Suprapubic skin (tissue), 4 donors: ENCODE measurements at places on chromosomes 1 and 21.

DNA sequence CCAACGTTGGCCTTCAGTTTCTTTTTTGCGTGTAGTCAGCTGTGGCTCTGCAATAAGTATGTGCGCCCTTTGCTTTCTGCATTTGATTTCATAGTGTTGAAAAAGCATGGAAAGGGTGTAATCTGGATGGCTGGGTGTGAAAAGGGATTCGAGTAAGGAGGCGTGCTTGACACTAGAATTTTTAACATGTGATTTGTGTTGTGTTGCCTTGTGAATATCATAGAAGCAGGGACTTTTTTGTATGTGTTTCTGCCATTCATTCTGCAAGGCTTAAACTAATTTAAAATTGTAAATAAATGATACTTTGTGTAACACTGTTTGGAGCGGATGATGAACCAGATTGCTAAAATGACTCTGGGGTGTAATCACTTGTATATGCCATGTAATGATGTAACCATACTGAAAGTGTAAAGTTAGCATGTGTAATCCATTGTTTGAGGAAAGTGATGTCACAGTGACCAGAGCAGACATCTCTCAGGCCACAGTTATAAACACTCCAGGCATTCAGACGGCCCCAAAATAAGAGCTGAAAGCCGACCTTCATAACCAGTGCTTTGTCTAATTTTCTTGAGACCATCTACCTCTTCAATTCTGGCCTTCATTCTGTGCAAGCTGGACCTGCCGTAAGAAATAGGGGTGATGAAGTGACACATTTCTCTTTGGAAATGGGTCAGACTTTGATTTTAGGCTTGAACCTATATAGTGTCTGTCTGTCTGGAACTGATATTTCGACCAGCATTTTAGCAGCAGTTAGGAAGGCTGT is 618 bp downstream of the SH3BGR start:
- H3K36me3 ChIP-seq = no peaks in the 10 kb centered on the region
- H3K27ac ChIP-seq = peak overlapping the region; percentile 2
- H3K4me3 ChIP-seq = peak overlapping the region; percentile 35
- H3K27me3 ChIP-seq = no peaks in the 10 kb centered on the region
- DNase-seq = no peak
- H3K4me1 ChIP-seq = peaks cover 8% of the 10 kb centered on the region

DNA sequence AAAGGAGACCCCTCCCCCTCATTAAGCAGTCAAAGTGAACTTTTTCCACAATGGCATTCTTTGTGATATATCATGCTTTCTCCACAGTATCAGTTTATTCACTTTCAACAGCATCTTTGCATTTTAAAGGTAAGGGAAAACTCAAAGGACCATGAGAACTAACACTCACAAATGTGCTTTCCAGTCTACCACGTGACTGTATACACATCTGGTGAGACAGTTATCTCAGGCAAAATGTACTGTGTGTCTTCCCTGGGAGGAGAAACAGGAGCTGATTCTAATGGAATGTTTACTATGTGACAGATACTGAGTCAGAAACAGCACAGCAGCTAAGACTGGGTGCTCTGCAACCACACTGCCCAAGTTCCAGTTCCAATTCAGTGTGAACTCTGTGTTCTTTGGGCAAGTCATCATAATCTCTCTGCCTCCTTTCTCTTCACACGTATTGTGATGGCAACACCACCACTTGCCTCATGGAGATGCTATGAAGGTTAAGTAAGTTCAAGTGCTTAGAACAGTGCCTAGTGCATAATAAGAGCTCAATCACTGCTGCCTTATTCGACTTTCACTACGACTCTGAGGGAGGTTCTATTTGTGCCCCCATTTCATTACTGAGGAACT is 79.0 kb downstream of the SLC45A1 start:
- no peaks in the 10 kb centered on the region for H3K27me3 ChIP-seq
- peaks cover 23% of the 10 kb centered on the region for H3K36me3 ChIP-seq
- H3K27ac ChIP-seq = peak overlapping the region; percentile 79
- DNase-seq = no peak

DNA sequence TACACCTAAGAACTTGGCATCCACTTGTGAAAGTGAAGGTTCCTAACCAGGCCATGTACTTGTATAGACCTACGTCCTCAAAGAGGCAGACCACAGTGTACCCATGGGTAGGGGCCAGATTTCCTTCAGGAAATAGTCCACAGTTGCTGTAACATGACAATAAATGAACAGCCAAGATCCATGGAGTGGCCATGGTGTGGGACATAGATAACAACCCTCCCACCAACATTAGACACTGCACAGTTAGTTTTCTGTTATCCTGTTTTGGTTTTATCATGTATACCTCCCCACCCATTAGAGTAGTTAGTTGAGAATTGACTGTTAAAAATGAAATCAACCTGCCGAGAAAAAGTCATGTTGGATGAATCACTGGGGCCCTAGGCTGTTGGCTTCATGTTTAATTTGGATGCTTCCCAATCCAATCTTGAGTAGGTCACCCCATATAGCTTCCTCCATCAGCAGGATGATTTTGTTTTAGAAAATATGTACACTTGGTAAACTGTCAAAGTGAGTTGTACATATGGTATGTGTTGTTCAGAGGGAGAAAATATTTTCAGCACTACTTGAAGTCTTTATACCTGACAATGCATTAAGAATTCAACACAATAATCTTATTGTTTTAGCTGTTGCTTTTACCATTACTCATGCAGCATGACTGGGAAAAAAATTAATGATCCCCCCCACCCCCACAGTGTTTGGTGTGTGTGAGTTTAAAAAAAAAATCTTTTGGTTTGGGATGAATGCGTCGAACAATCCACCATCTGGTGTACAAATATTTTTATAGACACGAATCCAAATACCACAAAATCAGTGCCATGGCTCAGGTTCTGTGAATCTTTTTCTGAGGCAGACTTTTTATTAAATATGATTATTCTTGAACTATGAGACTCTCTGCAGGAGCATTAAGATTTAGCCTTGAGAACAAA is 88.3 kb upstream of the ARHGAP29 start:
- no peaks in the 10 kb centered on the region for H3K27me3 ChIP-seq
- no peaks in the 10 kb centered on the region for H3K36me3 ChIP-seq
- H3K4me1 ChIP-seq = peaks cover 40% of the 10 kb centered on the region
- no peak for DNase-seq
- no peak overlapping the region for H3K4me3 ChIP-seq
- H3K27ac ChIP-seq = peak overlapping the region; percentile 61

DNA sequence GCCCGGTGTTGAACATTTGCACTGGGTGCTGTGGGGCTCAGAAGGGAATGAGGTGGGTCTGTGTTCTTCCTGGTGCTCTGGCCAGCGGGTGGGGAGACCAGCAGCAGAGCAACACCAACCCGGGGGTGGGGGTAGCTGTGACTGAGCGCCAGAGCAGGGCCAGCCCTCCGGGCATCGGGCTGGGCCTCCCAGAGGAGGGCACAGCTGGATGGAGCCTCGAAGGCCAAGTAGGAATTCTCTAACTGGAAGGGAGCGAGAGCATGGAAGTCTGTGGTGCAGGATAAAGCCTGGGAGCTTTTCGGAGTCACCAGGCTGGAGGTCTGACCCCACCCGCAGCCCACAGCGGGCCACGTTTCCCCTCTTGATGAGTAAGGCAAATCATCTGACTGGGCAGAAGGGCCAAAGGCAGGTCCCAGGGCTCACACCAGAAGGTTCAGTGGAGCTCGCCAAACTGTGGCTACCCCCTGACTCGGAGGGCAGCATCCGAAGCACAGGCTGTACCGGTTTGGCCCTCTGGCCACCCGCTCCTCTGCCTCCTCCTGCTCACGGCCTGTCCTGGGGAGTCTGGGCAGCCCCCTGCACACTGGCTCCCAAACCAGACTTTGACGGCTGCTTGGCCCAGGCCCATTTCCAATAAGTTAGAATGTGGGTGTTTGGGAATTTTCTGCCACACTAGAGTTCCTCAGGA is 18.8 kb downstream of the SLC1A7 start:
- peaks cover 34% of the 10 kb centered on the region for H3K4me1 ChIP-seq
- H3K36me3 ChIP-seq = no peaks in the 10 kb centered on the region
- H3K27me3 ChIP-seq = no peaks in the 10 kb centered on the region
- H3K27ac ChIP-seq = peak overlapping the region; percentile 61
- DNase-seq = peak; percentile 88

GRCh38 chr1:38217316-38217715 is 170.7 kb upstream of the POU3F1 start:
- H3K4me1 ChIP-seq = no peaks in the 10 kb centered on the region
- no peak for DNase-seq
- H3K36me3 ChIP-seq = no peaks in the 10 kb centered on the region
- H3K4me3 ChIP-seq = no peak overlapping the region
- H3K27ac ChIP-seq = no peak overlapping the region

GRCh38 chr1:226806988-226807387 is 63.4 kb upstream of the PSEN2 start:
- no peak overlapping the region for H3K4me3 ChIP-seq
- H3K4me1 ChIP-seq = peaks cover 6% of the 10 kb centered on the region
- no peak overlapping the region for H3K27ac ChIP-seq
- H3K36me3 ChIP-seq = no peaks in the 10 kb centered on the region
- DNase-seq = no peak
- no peaks in the 10 kb centered on the region for H3K27me3 ChIP-seq

DNA sequence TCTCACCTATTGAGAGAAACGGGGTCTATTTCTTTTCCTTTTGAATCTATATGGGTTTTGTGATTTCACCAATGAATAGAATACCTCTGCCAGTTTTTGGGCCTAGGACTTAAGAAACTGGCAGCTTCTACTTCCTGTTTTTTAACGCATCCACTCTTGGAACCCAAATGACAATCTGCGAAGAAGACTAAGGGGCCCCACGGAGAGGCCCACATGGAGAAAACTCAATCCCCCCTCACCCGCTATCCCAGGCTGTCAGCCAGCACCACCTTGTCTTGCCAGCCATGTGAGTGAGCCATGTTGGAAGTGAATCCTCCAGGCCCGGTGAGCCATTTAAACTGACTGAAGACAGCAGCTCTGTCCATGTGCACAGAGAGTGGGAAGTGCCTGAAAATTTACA is 3.6 kb upstream of the HENMT1 start:
- no peak overlapping the region for H3K27ac ChIP-seq
- no peak overlapping the region for H3K4me3 ChIP-seq

GRCh38 chr1:111140680-111140967 is 601 bp downstream of the CEPT1 start:
- H3K4me3 ChIP-seq = peak overlapping the region; percentile 72
- H3K27ac ChIP-seq = peak overlapping the region; percentile 92
- peaks cover 7% of the 10 kb centered on the region for H3K36me3 ChIP-seq
- DNase-seq = no peak
- H3K27me3 ChIP-seq = no peaks in the 10 kb centered on the region

- no peaks in the 10 kb centered on the region for H3K36me3 ChIP-seq
- no peaks in the 10 kb centered on the region for H3K27me3 ChIP-seq
- no peak for DNase-seq
- H3K4me3 ChIP-seq = no peak overlapping the region
- H3K4me1 ChIP-seq = no peaks in the 10 kb centered on the region
- no peak overlapping the region for H3K27ac ChIP-seq
These were observed 22.9 kb downstream of the DDX20 start for GRCh38 chr1:111778541-111779051.

DNA sequence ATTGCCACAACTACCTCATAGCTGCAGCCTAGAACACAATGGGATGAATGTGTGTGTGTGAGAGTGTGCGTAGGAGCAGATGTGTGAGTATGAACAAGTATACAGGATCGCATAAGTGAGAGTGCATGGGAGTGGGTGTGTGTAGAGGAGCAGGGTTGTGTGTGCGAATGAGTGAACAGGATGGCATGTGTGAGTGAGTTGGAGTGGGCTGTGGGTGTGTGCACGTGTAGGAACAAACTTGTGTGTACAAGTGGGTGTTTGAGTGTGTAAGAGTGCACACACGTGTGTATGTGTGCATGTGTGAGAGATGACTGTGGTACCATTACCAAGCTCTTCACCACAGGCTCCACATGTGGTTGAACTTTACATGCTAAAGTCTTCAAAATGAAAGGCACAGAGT is 175.4 kb upstream of the EDN2 start:
- H3K4me3 ChIP-seq = no peak overlapping the region
- H3K4me1 ChIP-seq = peaks cover 48% of the 10 kb centered on the region
- H3K27ac ChIP-seq = no peak overlapping the region
- H3K36me3 ChIP-seq = no peaks in the 10 kb centered on the region
- H3K27me3 ChIP-seq = no peaks in the 10 kb centered on the region

- no peak overlapping the region for H3K4me3 ChIP-seq
- DNase-seq = no peak
- H3K4me1 ChIP-seq = no peaks in the 10 kb centered on the region
- H3K27ac ChIP-seq = no peak overlapping the region
- no peaks in the 10 kb centered on the region for H3K27me3 ChIP-seq
These were observed 19.8 kb upstream of the UCK2 start for GRCh38 chr1:165807613-165808012.

DNA sequence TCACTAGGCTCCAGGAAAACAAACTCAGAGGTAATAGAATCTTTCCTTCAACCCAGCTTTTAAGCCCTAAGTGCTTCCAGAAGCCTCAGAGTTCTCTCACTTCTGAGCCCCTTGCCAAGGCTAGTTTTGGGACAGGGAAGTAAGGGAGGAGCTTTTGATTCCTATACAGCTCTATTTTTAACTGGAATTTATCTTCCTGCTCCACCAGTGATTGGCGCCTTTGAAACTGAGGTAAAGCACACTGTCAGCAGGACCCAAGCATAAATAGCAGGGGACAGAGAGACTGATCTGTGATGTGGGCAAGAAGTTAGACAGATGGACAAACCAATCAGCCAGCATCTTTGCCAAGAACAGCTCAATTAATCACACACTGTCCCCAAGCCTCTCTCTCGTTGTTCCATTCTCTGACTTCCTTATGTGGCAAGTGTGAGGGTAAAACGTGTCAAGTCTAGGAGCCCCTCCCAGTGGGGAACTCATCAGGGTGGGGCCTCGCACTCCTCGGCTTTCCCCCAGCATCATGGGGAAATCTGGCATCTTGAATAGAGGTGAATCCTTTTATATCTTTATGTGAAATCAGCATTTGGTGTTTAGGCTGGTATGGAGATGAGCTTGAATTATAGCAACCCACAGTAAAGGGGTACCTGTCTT is 40.2 kb upstream of the MPZL1 start:
- H3K36me3 ChIP-seq = no peaks in the 10 kb centered on the region
- H3K27me3 ChIP-seq = no peaks in the 10 kb centered on the region
- H3K27ac ChIP-seq = no peak overlapping the region

DNA sequence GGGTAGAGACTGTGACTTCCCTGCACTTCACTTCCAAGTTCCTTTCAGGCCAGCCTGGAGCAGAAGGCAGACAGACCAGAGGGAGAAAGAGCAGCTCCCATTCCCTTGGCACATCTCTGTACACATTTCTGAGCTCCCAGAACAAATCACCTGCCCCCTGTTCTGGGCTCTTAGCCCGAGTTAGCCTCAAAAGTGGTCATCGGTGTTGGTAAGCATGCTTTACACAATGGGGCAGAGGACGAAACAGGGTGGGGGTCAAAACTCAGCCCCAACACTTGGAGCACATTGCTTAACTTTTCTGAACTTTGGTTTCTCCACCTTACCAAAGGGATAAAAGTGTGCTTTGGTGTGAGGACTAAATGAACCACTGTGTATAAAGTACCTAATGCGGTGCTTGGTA is 98.7 kb downstream of the DAB1 start:
- no peaks in the 10 kb centered on the region for H3K4me1 ChIP-seq
- no peak overlapping the region for H3K4me3 ChIP-seq
- DNase-seq = no peak
- no peaks in the 10 kb centered on the region for H3K27me3 ChIP-seq
- H3K36me3 ChIP-seq = no peaks in the 10 kb centered on the region
- H3K27ac ChIP-seq = no peak overlapping the region

GRCh38 chr1:85448358-85448757 is 16.6 kb downstream of the DDAH1 start:
- no peaks in the 10 kb centered on the region for H3K36me3 ChIP-seq
- peak overlapping the region; percentile 22 for H3K27ac ChIP-seq
- no peak overlapping the region for H3K4me3 ChIP-seq
- H3K4me1 ChIP-seq = peaks cover 9% of the 10 kb centered on the region
- DNase-seq = no peak

GRCh38 chr1:236979149-236979900 is 24.9 kb downstream of the MT1HL1 start:
- H3K4me3 ChIP-seq = no peak overlapping the region
- no peaks in the 10 kb centered on the region for H3K27me3 ChIP-seq
- no peaks in the 10 kb centered on the region for H3K36me3 ChIP-seq
- no peak for DNase-seq
- H3K4me1 ChIP-seq = no peaks in the 10 kb centered on the region
- H3K27ac ChIP-seq = no peak overlapping the region
